ENCODE measurements at places on chromosomes 5 and 9.
A peak's percentile ranks its signal among the peaks of the same experiment; 100 is the strongest.

DNA sequence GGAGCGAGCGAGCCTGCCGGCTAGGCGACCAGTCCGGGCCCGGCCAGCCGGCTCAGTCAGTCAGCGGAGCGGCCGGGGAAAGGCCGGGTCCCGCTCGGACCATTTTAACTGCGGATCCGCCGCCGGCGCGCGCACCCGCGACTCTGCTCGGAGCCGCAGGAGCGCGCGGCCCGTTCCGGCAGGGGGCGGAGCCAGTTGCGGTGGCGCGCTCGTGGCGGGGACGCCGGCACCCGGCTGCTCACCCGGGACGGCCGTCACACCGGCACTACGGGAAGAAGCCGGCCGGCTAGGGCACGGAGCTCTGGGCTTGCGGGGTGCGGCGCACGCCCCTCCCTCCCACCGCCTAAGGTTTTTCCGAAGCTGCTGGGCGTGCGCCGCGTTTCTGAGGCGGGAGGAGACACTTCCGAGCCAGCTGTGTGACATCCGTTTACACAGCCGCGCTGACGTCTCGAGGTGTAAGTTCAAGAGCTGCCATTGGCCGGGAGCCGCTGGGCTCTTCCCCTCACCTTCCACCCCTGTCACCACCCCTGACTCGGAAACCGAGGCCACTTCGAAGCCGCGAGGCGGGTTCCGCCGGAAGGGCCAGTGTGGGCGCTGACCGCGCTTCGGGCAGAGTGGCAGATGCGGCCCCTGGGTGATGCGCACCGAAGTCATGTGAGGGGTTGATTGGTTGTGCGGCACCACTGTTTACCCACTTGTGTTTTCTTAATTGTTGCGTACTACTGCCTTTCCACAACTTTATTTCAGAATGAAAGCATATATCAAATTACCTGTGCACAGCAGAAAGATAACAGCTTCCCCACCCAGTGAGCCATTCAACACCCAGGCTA, at the start of gene FBXL17:
FBXL17 (minus strand) TSS at position 145 of the 830 bp plus-strand sequence.
- DNase-seq, result peak; percentile 97

DNA sequence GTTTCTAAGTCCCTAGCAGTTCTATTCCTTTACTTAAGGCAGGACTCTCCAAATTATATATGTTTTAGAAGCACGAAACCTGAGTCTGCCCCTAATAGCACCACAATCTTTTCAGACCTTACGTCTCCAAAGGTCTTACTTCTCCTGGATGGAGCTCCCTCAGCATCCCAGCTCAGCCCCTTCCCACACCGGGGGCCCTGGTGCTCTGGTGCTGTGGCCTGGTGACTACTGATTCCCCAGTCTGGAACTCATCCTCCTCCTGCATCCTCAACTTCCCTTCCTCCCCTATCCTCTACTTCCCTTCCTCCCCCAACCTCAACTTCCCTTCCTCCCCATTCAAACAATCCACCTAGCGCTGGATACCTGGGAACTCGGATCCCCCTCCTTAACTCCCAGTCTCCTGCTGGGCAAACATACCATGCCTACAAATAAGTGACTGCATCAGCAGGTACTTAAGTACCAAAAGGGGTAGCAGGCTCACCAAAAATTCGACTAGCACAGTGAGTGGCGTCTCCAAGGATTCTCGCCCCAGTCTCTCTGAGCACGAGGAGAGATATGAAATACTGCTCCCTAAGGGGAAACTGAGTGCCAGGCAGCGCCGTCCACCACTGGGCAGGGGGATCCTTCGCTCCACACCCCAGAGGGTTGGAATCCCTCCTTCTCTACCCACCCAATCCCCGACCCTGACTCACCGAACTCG, 831 bp downstream of the IGFBPL1 start:
- DNase-seq, result no peak

DNA sequence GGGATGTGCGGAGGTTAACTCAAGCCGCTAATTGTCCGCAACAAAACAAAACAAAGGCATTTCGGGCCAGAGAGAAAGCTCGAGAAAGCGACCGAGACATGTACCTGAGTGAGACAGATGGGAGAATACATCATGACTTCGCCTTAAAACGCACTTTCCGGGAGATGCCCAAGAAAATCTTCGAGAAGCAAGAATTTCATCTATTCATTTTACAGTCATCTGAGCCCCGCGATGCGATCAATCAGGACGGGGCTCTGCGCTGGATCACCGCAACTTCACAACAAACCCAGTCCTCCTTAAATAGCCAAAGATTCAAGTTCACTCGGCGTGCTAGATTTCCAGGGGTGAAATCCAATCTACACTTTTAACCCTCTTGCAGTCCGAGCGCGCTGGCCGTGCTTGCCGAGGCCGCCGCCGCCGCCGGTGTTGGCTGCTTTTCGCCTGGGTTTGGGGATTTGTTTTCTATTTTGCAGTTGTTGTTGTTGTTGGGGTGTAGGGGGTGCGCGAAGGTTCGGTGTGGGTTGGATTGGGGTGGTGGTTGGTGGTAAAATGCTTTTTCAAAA, 482 bp downstream of the NFIB start:
- DNase-seq, result peak; percentile 52

DNA sequence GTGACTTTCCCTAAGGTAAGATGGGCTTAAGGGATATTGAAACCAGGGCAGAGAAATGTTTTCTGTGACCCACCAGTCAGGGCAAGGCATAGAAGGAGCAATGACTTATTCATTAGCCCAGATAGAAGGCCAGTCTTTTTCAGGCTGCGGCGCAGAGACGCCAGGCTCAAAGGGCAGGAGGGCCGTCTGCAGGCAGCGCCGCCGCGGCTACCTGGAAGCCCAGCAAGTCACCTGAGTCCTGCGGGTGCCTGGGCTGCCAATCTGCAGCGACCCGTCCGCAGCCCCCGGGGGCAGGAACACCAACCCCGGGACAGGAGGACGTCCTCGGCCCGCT, 322 bp upstream of the SH3GL2 start:
- no peak for DNase-seq

DNA sequence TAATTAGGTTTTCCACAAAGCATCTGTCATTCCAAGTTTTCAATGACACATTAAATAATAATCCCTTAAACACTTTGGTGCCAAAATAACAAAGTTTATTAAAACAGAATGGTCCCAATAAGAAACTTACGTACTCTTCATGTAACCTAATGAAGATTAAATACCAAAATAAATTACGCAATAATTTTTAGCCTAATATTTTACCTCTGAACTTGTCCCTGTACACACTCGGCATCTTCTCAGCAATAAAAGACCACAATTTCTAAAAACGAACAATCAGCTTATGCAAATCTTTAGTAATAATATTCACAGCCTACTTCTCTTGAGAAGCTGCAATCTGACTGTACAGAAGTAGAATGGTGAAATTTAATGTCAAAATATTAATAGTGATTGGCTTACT, 163.6 kb downstream of the ZDHHC21 start:
- no peak for DNase-seq

DNA sequence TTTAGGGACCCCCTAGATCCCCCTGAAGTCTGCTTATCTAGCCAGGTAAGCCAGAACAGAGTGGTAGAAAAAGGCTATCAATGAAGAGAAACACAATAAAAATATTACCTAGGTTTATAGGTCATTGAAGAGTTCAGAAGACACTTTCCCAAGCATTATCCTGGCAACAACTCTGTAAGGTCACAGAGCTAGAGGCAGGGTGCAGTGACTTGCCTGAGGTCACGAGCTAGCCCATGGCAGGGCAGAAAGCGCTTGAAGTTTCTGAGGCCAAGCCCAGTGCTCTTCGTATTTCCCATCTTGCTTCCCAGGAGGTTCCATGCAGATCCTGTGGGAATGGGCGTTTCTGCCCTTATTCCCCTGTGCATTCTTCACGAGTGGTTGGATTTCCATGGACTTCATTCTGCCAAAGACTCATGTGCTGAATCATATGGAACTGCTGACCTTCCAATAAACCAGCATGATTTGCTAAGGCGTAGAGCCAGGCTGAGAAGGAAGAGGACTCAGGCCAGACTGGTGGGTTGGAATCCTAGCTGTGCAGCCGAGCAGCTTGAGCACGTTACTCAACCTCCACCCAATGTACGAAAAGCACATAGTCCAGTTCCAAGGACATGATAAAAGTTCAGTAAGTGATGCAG, 22.1 kb downstream of the TRMO start:
- DNase-seq, result peak; percentile 60

DNA sequence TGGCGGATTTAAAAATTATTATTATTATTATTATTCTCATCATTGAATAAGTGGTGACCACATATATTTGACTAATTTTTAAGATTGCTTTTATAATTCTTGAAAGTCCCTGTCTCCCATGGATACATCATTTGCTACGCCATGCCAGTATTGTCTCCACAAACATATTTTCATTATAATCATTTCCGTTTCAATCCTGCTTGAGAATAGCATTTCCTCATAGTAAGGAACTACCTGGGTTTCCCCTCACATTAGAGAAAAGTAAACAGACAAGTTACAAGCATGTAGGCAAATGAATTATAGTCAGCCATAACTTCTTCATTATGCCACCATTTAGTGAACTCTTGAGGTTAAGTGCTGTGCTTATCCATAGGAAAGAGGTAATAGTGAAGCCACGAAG, 276.6 kb downstream of the NFIB start:
- no peak for DNase-seq

- DNase-seq, result peak; percentile 34
Measured at GRCh38 chr5:159459951-159460538, 129.8 kb upstream of the IL12B start.

DNA sequence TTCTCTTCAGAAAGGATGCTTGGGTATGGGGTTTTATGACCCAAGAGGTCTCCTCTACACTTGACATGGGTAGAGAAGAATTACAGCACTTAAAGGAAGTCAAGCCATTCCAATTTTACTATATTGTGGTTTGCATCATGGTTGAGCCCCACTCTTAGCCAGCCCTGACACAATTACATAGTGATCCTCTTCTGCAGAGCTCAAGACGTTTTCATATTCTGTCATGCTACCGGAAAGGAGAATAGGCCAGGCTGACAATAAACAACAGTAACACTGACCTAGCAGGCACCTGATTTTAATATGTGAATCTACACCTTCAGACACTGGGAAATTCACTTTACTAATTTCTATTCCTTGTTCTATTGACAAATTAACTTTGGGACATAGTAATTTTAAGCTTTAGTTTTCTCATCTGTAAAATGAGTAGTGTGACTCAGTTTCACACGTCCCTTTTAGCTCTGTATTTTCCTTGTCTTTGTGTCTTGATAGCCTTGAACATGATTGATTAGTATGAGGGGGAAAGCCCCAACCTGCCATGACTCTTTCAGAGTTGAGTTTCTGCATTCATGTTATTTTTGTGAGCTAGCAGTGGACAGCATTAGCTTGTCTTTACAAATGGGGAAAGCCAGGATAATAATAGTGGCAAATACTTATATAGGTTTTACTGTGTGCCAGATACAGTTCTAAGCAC, 83.8 kb downstream of the SV2C start:
- no peak for DNase-seq

DNA sequence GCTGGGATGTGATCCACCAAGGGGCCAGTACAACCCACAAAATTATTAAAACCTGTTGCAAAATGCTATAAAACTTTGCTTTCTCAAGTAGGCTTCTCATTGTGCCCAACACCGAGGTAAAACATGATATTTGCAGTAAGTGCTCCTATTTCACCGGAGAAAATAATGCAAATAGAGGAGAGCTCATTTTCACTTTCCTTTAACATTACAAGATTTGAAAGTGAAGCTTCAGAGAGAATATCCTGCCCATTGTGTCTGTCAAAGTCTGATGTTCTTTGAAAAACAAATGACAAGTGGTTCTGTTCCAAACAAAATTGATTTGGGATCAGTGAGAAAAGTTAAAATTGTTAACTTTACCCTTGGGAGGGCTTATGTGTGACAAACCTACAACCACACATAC, 287.1 kb downstream of the KCNN2 start:
- DNase-seq, result no peak

- no peak for DNase-seq
Measured at GRCh38 chr9:94648185-94648584, 8.9 kb upstream of the FBP1 start.

GRCh38 chr9:108972186-108972585, 38.0 kb downstream of the ABITRAM start:
- DNase-seq, result no peak

- no peak for DNase-seq
Measured at GRCh38 chr5:39464088-39464487, 39.3 kb upstream of the DAB2 start.

GRCh38 chr9:7180247-7180646, 422.5 kb downstream of the KDM4C start:
- no peak for DNase-seq

- no peak for DNase-seq
Measured at GRCh38 chr5:109589986-109590385, 99.7 kb upstream of the MAN2A1 start.

DNA sequence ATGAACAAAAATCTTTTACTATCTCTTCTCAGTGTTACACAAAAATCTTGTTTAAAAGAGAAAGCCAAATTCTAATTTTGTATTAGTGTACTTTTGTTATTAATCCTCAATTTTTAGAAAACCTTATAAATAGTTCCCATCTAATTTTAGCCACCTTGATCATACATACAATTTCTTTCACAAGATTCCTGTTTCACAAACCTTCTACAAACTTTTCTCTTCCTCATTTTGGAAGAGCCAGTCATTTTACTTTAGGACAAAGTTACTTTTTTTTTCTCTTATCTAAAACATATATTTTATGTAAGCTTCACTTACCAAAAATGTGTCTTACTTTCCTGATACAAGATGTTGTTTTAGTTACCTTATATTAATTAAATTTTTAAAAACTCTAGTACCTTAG, 161.3 kb downstream of the YIPF5 start:
- no peak for DNase-seq

GRCh38 chr9:126514037-126514821, 99.5 kb upstream of the LMX1B start:
- DNase-seq, result peak; percentile 36

GRCh38 chr9:119304555-119304954, 64.7 kb downstream of the BRINP1 start:
- no peak for DNase-seq

GRCh38 chr9:137245450-137246421, 4.6 kb downstream of the TUBB4B start:
- DNase-seq, result no peak

- no peak for DNase-seq
Measured at GRCh38 chr5:143187495-143187894, 216.0 kb downstream of the NR3C1 start.

DNA sequence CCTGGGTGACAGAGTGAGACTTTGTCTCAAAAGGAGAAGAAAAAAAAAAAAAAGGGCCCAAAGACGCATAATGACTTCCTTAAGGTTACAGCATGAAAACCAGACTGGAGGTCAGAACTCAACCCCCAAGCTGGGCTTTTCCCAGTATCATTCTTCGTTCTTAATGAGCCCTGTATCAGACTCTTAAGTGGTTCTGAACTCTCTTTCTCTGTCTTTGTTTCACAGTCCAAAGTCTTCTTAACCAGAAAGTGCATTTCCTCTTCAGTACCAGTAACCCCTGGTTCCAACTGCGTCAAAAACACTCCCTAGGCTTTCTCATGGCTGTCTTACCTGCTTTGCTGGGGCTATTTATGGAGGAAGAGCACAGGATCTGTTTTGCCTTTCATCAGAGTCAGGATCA, 38.4 kb upstream of the SHB start:
- DNase-seq, result no peak

- DNase-seq, result no peak
Measured at GRCh38 chr9:135526730-135527571, 5.7 kb downstream of the LCN1 start.
